ENCODE measurements at places on chromosomes 3 and 15.

GRCh38 chr3:175192536-175192935 is 333.4 kb downstream of the NAALADL2 start:
- no peak for DNase-seq

DNA sequence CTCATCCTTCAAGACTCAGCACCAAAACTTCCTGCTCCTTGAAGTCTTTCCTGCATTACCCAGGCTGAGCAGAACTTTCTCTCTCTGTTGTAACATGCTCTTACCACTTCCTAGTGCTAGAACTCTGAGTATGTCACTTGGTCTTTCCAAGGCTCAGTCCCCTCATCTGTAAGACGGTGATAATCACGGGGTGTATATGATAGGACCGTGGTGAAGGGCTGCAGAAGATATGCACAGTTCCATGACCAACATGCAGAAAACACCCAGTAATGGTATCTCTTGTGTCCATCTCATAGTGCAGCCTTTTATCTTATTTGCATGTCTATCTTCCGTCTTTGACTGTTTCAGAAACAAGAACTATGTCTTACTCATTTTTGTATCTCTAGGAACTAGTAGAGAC is 154.5 kb downstream of the ZNF621 start:
- no peak for DNase-seq

DNA sequence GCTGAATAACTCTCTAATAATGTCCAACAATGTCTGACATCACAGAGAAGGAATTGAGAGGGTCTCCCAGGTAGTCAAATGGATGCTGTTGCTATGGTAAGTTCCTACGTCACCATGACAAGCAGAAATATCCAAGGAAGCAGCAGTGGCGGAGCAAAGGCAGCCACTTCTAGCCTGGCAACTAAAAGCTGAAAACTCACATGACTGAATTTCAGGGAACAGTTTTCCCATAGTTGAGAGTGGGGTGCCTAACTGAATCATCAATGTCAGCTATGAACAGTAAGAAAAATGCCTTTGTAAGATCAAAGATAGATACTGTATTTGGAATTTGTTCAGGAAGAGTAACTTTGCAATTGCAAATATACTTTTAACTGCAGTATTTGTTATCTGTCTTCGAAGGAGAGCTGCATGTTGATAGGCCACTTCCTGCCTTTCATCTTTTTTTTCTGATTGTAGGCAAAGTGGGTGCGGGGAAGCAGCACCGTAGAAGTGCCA is 161.7 kb downstream of the BBX start:
- no peak for DNase-seq

DNA sequence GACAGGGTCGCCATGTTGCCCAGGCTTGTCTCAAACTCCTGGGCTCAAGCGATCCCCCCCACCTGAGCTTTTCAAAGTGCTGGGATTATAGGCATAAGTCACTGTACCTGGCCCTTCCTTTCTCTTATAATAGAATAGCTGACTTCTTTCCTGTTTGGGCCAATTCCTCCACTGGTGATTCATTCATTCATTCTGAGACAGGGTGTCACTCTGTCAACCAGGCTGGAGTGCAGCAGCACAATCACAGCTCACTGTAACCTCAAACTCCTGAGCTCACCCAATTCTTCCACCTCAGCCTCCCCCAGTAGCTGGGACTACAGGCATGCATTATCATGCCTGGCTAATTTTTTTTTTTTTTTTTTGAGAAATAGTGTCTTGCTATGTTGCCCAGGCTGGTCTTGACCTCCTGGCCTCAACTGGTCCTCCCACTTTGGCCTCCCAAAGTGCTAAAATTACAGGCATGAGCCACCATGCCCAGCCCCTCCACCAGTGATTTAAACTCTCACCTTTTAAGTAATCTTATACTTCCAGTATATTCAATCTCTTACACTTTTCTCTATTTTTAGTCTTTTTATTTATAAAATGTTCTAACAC is 20.9 kb downstream of the GNB4 start:
- DNase-seq: no peak

GRCh38 chr3:35965908-35966307 is 326.6 kb downstream of the ARPP21 start:
- DNase-seq: no peak

All from activated CD4-positive, alpha-beta T cell treated with anti-CD3 and anti-CD28 coated beads, Interleukin-2, amount 10 ng/mL, durations not matched to agents 24 days and 14 days (primary cell).